Esophagus muscularis mucosa (tissue), 4 donors: ENCODE measurements at places on chromosomes 12 and 14. TPM values are rescaled to one million over a fixed set of nuclear protein-coding genes. Genes with fewer than 3 reads are reported as not detected.

Gene HCAR1
- not detected for total RNA-seq

Gene FAM186B
- total RNA-seq: 0.17 TPM

Gene NR1H4
- total RNA-seq: not detected

Gene TAS2R19
- total RNA-seq: 1.8 TPM

DNA sequence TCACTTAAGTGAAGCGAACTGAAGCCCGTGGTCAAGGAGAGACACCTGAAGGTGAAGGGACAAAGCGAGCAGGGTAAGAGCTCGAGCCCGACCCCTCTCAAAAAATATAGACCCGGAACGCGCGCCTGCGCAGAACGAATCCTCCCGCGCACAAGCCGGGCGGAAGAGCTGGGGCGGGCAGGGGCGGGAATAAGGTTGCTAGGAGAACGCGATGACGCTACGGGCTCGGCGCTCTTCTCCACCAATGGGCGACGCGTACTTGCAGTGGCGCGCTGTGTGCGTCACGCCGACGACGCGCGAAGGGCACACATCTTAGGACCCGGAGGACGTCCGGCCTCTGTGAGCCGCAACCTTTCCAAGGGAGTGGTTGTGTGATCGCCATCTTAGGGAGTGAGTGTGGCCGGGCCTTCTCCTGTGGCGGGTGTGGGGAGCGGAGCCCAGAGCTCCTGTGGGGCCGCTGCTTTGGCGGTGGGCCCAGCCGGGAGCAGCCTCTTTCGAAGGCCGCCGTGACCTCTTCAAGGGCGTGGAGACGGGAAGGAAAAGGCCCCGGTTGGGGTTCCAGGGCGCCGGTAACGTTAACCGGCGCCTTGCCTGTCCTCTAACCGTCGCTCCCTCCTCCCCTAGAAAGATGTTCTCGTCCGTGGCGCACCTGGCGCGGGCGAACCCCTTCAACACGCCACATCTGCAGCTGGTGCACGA is at the start of gene SLC25A3:
SLC25A3 (plus strand) TSS at position 336 of the 699 bp plus-strand sequence; CDS start at position 629, 293 bp downstream.
- peaks cover 28% of the 10 kb centered on the region for H3K4me1 ChIP-seq
- H3K27ac ChIP-seq: peak within 1 kb of the TSS; percentile 96
- peaks cover 32% of the 10 kb centered on the region for H3K36me3 ChIP-seq

- no peaks in the 10 kb centered on the region for H3K27me3 ChIP-seq
- no peaks in the 10 kb centered on the region for H3K36me3 ChIP-seq
- no peak for DNase-seq
- H3K4me3 ChIP-seq: no peak overlapping the region
Measured at GRCh38 chr12:5622280-5622679, 190.4 kb downstream of the NTF3 start.

- H3K27ac ChIP-seq: peak overlapping the region; percentile 72
- peaks cover 53% of the 10 kb centered on the region for H3K4me1 ChIP-seq
- H3K27me3 ChIP-seq: no peaks in the 10 kb centered on the region
- DNase-seq: no peak
Measured at GRCh38 chr12:96347130-96347699, 53.0 kb downstream of the CDK17 start.

- peak overlapping the region; percentile 16 for H3K4me3 ChIP-seq
- H3K27ac ChIP-seq: peak overlapping the region; percentile 69
- DNase-seq: no peak
- H3K27me3 ChIP-seq: no peaks in the 10 kb centered on the region
- peaks cover 52% of the 10 kb centered on the region for H3K4me1 ChIP-seq
- H3K36me3 ChIP-seq: peaks cover 6% of the 10 kb centered on the region
Measured at GRCh38 chr14:74941676-74942097, 13.7 kb downstream of the PGF start.

- peak overlapping the region; percentile 1 for H3K4me3 ChIP-seq
- H3K27ac ChIP-seq: peak overlapping the region; percentile 56
- H3K4me1 ChIP-seq: peaks cover 17% of the 10 kb centered on the region
Measured at GRCh38 chr12:41521872-41522379, 333.8 kb downstream of the PDZRN4 start.

DNA sequence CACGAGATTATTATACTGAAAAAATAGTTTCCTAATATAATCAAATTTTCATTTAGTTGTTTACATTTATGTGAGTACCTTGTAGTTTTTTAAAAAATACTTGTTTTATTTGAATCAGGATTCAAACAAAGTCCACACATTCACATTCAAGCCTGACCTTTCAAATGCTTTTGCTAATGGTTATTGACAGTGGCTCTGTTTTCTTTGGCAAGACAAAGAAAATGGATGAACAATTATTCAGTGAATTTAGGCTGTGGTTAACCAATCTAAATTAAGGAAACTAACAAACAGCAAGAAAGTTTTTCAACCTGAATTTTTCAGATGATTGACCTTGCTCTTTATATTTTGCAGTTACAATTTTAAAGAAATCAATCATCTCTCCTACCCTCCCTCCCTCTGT is 9.7 kb downstream of the SLC4A8 start:
- H3K36me3 ChIP-seq: no peaks in the 10 kb centered on the region
- no peaks in the 10 kb centered on the region for H3K4me1 ChIP-seq
- no peak for DNase-seq
- H3K4me3 ChIP-seq: no peak overlapping the region
- no peaks in the 10 kb centered on the region for H3K27me3 ChIP-seq

DNA sequence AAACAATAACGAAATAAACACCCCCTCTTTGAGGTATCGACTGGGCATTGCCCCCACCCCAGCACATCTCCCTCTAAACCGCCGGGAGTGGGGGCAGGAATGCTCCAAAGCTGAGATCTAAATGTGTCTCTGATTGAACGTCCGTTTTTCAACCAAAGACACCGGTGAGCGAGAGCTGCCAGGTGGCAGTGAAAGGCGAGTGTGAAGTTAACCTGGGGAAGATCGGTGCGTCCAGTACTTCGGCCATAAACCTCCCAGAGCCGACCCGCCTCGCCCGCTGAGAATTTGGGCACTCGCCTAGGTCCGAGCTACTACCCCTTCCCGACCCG is 625 bp downstream of the ANGEL1 start:
- DNase-seq: no peak
- H3K4me1 ChIP-seq: peaks cover 24% of the 10 kb centered on the region
- H3K4me3 ChIP-seq: peak overlapping the region; percentile 84
- peaks cover 24% of the 10 kb centered on the region for H3K36me3 ChIP-seq
- peak overlapping the region; percentile 90 for H3K27ac ChIP-seq

GRCh38 chr12:98883231-98883630 is 238.1 kb downstream of the APAF1 start:
- H3K27me3 ChIP-seq: no peaks in the 10 kb centered on the region
- no peaks in the 10 kb centered on the region for H3K4me1 ChIP-seq
- H3K27ac ChIP-seq: no peak overlapping the region
- no peaks in the 10 kb centered on the region for H3K36me3 ChIP-seq
- no peak for DNase-seq

DNA sequence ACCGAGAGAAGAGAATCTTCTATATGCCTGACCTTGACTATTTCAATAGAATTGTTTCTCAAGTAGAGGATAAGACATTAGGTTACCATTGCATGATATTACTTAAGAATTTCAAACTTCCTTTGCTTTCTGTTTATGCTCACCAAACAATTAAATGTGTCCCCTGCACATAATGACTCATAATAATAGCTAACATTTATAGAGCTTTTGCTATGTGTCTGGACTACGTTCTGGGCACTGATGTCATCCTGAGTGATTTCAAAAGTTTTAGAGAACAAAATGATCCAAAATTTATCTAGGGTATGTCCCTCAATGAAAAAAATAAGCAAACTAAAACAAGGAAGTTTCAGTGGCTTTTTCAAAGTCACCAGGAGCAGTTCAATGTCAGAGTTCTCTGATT is 38.8 kb downstream of the SLC15A5 start:
- no peak overlapping the region for H3K27ac ChIP-seq
- no peak overlapping the region for H3K4me3 ChIP-seq
- no peaks in the 10 kb centered on the region for H3K4me1 ChIP-seq
- H3K27me3 ChIP-seq: no peaks in the 10 kb centered on the region

DNA sequence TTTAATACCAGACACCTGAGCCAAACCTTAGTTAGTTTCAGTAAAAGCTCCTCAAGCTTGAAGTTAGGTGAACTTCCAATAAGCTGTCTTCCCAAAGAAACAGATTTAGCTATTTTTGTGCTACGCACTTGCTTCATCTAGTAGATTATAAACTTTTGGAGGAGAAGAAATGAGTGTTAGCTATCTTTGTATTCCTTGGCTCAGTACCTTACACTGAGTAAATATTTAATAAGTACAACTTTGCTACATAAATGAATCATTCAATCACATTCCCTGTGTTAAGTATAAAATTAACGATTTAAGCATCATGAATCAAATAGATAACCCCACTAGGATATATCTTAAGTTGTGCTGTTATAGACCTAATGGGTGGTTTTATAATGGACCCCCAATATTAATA is 307.0 kb downstream of the PCNX1 start:
- H3K4me1 ChIP-seq: peaks cover 15% of the 10 kb centered on the region
- no peaks in the 10 kb centered on the region for H3K27me3 ChIP-seq
- no peaks in the 10 kb centered on the region for H3K36me3 ChIP-seq
- H3K4me3 ChIP-seq: no peak overlapping the region
- no peak overlapping the region for H3K27ac ChIP-seq
- no peak for DNase-seq

GRCh38 chr14:65348137-65348536 is 64.4 kb upstream of the FUT8 start:
- H3K27ac ChIP-seq: no peak overlapping the region
- H3K4me3 ChIP-seq: no peak overlapping the region
- H3K4me1 ChIP-seq: no peaks in the 10 kb centered on the region
